SW 1271 (cell line): ENCODE measurements at places on chromosomes 13 and 19.

GRCh38 chr19:51368366-51369282 is at the start of gene CLDND2:
Gene CLDND2 (minus strand): TSS chr19:51369003. CDS start chr19:51368577, 426 bp downstream.
- no peak for DNase-seq

DNA sequence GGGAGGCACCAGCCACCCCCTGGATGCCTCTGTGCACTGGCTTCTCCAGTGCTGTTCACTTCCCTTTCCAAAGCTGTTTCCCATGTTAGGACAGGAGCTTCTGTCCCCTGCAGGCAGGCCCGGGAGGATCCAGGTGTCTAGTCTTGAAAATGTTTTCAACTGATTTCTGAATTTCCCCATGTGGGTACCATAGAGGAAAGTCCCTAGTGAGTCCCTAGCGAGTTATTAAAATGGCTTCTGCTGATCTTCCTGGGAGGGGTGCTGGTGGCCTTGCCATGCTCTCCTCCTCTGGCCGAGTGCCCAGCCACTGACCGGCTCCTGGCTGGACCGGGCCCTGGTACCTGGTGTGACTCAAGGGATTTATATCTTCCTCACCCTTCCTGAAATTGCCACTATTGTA is 5.2 kb upstream of the ANKRD10 start:
- DNase-seq, result no peak

DNA sequence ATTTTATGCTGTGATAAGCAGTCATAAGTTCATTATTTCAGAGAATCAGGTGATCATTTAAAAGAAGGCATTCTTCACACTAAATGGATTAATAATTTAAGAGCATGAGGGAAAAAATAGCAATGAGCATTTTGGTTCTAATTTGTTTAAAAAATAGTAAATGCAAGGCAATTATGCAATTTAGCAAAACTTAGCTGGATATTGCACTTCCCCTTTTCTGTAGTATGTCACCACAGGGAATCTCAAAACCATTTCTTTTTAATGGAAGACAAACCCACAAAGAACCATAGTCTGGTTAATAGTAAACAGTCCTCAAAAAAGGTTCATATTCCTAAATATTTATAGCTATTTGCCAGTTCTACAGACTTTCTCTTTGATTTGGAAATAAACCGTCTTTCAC is 30.2 kb downstream of the COG6 start:
- DNase-seq, result no peak

GRCh38 chr13:50626101-50626547 is 217.4 kb downstream of the DLEU7 start:
- no peak for DNase-seq

DNA sequence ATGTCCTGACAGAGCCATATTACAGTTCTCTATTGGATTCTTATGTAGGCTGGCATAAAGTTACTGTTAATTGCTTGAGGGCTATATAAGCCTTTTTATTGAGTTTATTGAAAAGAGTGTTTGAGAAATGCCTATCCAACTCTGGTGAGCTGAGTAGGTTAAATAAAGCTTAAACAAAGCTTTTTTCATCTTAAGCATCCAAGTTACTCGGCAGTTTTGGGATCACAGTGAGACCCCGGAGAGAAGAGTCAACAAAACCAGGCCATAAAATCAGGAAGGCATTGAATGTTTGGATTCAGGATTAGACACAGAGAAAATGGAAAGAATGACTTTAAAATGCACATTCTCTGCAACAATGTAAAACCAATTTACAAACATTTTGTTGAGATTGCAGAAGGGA is 588.5 kb downstream of the DACH1 start:
- no peak for DNase-seq

DNA sequence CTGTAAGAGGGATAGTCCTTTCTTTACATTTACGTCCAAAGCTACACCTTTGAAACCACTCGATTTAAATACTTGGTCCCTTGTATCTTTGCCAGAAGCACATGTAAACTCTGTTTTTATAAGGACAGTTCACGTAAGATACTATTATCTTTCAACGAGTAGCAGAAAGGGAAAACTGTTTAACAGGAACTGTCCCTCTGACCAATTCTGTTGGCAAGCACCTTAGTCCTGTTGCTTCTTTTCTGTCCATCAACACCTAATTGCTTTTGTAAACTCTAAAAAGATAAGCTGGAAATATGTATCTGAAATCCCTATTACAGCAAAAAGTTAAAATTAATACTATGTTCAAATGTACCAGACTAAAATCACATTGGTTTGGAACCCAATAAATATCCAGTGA is 37.4 kb downstream of the PCDH9 start:
- no peak for DNase-seq

- no peak for DNase-seq
These were observed at the start of gene RAB20 for GRCh38 chr13:110561344-110562035. Gene RAB20 (minus strand): TSS chr13:110561722. CDS start chr13:110561519, 203 bp downstream.

DNA sequence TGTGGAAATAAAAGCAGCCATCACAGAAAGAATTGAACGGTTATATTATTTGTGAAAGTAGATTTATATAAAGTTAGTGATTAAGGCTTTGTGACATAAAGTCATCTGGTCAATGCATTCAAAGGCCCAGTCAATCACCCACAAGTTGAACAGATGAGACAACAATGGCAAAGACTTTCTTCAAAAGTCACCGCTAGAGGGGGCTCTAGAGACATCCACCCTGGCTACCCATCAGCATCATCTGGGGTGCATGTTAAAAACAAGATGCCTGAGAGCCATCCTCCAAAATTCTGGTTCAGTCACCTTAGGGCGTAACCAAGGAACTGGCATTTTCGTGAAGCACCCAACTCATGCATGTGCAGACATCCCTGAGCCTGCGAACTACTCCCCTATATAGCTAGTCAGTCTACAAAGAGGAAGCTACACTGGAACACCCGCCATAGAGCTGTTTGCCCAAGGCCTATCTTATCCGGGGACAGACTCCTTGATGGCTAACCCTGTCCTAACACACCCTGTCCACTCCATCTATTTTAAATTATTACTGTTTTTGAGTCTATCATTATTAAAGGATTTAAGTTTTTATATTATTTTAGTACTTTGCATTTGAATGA is 970.5 kb downstream of the UQCRFS1 start:
- peak; percentile 18 for DNase-seq

DNA sequence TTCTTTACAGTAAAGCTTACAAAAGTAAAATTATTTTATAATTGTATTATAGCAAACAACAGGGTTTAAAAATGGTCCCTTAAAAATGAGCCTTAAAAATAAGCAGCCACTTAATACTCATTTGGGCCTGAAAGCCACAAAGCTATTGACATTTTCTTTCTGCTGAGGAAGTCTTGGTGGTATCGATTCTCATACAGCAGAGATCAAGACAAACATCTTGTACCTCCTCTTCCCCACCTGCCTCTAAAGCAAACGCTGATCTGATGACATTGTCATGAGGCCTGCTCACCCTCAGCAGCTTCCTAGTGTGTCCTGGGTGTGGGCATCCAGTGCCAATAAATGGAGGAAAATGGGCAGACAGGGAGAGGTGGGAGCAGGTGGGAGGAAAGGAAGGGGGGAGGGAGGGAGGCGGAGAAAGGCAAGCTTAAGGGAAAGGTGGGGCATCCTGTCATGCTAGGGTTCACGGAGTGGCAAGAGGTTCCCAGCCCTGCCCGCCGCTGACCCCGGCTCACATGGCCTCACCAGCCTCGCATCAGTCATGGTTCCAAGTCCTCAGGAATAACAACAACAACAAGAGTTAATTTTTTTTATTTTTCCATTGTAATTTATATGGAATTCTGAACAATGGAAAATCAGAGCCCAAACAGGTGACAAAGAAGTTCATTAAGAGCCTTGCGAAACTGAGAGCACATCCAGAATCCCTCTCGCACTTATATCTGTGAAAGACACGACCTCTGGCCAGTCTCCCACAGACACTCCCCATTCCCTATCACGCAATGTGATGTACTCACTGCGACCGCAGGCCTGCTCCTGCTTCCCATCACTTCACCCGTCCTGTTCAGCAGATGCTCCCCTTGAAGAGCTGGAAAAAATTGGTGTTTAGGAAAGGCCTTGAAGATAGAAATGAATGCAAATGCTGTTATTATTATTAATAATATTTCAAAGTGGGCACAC is 15.1 kb upstream of the ATP11A start:
- no peak for DNase-seq

GRCh38 chr13:73702419-73703071 is 431.7 kb downstream of the KLF12 start:
- no peak for DNase-seq

DNA sequence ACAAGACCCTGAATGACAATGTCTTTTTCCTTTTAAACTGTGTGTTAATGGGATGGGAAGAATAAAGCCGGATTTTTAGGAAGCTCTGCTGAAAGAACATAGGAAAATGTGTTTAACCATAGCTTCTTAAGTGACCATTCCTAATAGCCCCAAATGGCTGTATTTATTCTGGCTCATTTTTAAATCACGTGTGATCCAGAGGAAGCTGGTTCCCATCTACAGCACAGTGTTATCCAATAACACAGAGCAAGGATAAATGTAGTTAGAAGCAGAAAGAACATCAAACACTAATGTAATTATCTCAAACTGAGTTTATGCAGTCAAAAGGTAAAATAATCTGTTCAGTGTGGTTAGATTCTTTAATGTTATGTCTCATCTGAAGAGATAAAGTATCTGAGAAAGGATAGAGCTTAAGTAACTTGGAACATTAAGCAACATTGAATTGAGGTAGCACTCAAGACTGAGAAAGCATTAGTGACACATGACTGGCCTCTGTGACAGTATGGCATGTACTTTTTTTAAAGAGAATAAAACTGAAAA is 853.3 kb downstream of the GPC5 start:
- DNase-seq, result no peak

DNA sequence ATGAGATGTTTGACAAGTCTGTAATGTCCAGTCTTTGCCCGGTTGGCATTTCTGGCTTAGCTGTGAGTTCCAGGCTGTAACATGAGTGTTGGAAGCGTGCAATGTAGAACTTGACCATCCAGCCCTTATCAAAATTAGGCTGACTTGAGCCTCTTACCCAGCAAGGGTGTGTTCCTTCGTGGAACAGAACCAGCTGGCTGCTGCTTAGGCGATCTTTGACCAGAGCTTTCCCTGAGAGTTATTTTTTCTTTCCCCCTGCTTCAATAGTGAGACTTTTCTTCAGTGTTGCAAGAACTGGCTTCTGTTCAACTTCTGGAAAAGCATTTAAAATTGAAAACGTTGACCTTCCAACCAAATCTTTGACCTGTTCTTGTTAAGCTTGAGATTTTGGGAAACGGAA is 6.5 kb downstream of the TNFSF13B start:
- DNase-seq, result no peak

- no peak for DNase-seq
These were observed 50.8 kb upstream of the FREM2 start for GRCh38 chr13:38636073-38636472.

GRCh38 chr13:73844986-73845385 is 289.2 kb downstream of the KLF12 start:
- no peak for DNase-seq

DNA sequence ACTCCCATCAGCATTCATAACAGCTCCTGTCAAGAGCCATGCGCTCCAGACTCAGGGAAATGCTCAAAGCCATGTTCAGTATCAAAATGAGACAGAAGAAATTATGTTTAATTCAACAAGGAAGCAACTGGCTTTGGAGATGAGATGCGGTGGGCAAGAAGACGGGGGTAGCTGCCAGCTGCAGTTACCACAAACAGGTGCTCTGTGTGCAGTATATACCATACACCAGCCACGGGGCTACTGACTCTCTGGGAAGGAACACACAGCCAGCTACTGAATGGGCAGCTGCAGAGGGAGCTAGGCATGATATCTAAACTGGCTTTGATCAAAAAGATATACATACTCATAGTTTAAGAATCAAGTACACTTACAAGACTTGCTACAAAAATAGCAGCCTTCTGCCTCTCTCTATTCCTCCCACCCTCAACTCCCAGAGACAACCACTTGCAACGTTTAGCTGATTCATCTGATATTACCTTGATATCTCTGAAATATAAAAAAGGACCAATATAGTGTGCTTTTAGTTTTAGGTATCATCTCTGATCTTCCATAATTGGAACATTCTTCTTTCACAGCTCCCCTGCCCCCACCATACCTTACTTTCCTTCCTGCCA is 593.0 kb downstream of the UQCRFS1 start:
- DNase-seq, result no peak

- DNase-seq, result peak; percentile 69
These were observed 22.3 kb downstream of the IER2 start for GRCh38 chr19:13172346-13173138.

DNA sequence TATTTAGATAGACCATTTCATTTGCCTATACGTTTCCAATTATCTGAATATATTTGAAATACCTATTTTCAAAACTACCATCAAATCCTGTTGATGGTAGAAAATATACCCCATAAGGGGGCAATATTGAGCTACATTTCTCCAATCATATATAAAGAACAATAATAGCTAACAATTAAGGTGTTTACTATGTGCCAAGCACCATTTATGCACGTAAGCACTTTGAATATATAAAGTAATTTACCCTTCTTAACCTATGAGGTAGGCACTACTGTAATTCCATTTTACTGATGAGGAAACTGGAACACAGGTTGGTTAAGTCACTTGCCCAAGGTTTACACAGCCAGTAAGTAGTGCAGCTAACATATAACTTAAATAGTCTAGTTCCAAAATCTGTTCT is 79.2 kb downstream of the UBL3 start:
- DNase-seq, result peak; percentile 38

GRCh38 chr13:35643625-35644024 is 167.1 kb upstream of the MAB21L1 start:
- DNase-seq, result no peak

- DNase-seq, result no peak
These were observed 43.2 kb upstream of the HOMER3 start for GRCh38 chr19:18984251-18984650.

- DNase-seq, result no peak
These were observed 30.7 kb upstream of the RFXAP start for GRCh38 chr13:36788276-36788675.

GRCh38 chr13:73596382-73596781 is 537.6 kb downstream of the KLF5 start:
- no peak for DNase-seq

DNA sequence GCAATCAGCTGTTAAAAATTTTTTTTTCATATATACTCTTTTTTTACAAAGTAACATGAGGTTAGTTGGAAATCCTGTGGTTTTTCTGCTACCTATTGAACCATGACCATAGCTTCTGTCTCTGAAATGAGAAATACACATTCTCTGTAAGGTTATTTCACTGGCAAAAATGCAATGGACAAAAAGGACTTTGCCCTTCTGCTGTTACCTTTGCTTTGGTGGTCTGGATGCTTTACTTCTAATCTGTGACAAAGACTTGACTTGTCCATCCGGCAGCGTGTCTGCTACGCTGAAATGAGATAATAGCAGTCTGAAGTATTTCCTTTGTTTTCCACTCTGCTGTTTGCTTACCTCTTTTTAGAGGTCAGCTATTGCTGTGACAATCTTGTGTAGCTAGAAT is 412.8 kb downstream of the SLITRK6 start:
- no peak for DNase-seq

DNA sequence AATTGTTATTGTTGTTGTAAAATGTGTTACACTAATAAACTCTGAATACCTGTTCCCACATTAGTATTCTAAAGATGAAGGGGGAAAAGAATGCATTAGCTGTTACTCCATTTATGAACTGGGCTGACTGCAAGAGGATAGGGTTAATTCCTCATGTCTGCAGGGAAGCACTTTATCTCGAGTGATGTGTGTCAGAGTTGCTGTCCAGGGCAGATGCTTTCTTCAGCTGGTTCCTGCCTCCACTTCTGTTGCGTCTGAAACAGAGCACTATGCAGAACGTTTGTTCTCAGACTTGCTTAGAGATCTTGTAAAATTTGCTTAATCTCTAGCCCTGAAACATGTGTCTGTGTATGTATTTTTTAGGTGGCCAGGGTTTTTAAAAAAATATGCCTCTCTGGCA is 318.8 kb downstream of the SPRY2 start:
- DNase-seq, result no peak
